Activated T-cell treated with anti-CD3 and anti-CD28 coated beads for 4 hours (primary cell): ENCODE measurements at places on chromosomes 2 and 18.

DNA sequence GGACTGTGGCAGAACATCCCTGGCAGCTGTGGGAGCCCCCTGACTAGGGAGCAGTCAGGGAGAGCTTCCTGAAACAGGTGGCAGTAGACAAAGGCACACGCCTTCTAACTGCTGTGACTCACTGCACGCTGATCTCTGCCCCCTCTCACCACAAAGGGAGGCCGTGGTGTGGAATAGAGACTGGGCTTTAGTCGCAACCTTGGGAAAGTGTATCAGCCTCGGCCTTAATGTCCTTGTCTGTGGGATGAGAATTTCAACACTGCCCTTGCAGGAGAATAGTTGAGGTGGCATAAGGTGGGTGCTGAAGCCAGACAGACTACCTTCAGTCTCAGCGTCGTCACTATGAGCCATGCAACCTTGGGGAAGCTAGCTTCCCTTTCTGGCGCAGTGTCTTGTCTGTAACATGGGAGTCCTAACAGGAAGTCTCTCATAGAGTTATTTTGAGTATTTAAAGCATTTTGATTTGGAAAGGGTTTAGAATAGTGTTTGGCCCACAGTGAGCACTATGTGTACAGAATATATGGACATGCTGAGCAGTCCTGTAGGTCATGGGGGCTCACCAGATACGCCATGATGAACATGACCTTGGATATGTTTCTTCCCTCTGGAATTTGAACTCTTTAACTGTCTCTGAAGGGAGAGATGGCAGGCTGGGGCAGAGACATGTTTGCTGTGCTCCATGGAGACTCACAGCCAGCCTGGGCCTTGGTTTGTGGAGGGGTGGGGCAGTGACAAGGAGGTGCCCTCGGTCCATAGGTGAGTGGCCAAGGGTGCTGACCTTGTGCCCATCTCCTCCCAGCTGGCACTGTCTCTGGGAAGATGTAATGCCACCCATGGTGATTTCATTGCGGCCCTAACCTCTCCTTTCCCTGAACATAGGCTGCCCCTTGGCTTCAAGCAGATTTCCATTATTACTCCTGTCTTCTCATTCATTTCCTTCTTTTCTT lies 29.5 kb upstream of the SMAD7 start:
- DNase-seq = no peak

DNA sequence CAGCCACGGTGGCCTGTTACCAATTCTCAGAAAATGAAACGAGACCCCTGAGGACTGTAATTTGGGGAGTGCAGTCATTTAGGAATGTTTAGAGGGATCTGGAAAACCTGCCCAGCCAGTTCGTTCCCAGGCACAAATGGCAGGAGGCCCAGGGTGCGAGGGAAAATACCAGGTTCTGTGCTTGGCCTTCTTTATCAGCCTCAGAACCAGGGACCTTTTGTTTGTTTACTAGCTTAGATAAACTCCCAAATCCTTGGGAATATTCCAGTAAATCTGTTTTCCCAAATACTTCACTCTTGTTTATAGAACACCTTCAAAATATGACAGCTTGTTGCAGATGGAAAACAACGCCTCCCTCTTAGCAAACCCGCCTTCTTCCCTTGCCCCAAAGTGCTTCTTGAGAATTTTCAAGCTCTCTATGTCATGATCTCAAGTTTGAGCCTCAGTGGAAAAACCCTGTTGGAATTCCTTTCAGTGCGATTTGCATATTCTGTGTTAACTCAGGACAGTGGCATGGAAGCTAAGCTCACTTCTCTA lies 400.3 kb upstream of the SMIM21 start:
- no peak for DNase-seq

DNA sequence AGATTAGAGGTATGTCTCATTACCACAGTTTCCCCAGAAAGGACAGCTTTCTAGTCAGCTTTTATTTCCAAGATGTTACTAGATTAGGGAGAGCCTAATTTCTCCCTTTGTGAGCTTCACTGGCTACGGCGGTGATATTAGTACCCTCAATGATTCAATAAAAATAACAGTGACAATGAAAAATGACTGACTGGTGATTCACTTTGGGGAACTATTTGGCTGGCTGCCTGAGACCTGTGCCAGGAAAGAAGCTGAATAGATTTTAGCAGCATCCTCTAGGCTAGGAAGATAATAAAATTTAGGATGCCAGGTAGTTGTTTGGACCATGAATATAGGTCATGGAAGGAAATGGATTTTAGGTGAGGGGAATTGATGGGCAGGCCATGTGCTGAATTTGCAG lies 178.7 kb downstream of the FMNL2 start:
- DNase-seq = no peak

- no peak for DNase-seq
These were observed 590.3 kb upstream of the CDH2 start for GRCh38 chr18:28767201-28767600.

GRCh38 chr2:39512434-39512935 lies 75.4 kb upstream of the MAP4K3 start:
- DNase-seq = no peak

- peak; percentile 57 for DNase-seq
These were observed 89.6 kb downstream of the UXS1 start for GRCh38 chr2:106104332-106105062.

- no peak for DNase-seq
These were observed 133.7 kb downstream of the COMMD1 start for GRCh38 chr2:62038975-62039771.

GRCh38 chr2:70203086-70203485 lies 12.3 kb upstream of the C2orf42 start:
- DNase-seq = no peak

DNA sequence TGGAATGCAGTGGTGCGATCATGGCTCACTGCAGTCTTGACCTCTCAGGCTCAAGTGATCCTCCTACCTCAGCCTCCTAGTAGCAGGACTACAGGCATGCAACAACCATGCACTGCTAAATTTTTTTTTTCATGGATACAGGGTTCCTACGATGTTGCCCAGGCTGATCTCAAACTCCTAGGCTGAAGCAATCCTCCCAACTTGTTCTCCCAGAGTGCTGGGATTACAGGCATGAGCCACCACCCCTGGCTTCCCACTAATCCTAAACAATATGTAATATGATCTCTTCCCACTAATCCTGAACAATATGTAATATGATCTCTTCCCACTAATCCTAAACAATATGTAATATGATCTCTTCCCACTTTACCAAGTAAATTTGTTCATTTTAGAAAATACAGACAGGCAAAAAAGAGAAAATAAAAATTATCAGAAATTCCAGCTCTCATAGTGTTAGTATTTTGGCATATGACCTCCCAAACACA lies 33.7 kb upstream of the C18orf32 start:
- DNase-seq = no peak

DNA sequence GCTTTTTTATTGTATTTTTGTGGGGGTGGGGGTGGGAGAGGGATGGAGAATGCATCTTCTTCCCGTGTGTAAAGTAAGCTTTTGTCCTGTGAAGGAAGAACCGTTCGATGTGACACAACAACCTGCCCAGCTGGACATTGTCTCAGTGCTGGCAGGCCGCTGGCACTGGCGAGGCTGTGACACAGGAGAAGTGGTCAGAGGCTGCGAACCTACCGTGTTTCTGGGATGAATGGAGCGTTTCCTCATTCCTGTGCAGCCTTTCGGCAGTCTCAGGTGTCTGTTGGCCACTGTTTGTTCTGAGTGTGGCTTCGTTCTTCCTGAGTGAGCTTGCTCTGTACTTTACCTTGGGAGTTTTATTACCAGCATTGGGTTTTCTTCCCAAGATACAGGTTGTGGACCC lies 8.0 kb downstream of the RAMP1 start:
- DNase-seq = no peak

GRCh38 chr2:193556766-193557470 lies 1362.2 kb upstream of the TMEFF2 start:
- DNase-seq = no peak

GRCh38 chr2:233037078-233037477 lies 4.6 kb downstream of the NEU2 start:
- no peak for DNase-seq

GRCh38 chr2:219650426-219651248 lies 23.2 kb downstream of the SLC4A3 start:
- no peak for DNase-seq

- DNase-seq = no peak
These were observed 69.9 kb downstream of the TRIP12 start for GRCh38 chr2:229851870-229852269.

DNA sequence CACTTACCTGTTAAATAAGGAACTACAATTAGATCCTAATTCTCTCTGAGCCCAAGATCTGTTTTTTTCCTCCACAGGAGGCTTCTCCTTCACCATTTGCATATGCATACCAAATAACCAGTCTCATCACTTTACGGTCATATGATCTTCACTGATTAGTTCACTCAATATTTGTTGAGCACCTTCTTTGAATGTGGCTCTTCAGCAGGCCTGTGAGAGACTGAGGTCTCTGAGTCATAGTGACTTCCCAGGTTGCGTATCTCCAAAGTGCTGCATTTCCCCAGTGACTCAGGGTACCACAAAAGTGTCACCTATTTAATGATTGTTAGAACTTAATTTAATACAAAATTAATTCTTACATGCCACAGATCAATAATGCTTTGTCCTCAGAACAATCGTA lies 108.8 kb upstream of the TRIB2 start:
- DNase-seq = no peak

GRCh38 chr18:904218-905090 lies at the start of gene ADCYAP1:
ADCYAP1 (plus strand) TSS chr18:904871; CDS start chr18:905387, 516 bp downstream.
- no peak for DNase-seq

DNA sequence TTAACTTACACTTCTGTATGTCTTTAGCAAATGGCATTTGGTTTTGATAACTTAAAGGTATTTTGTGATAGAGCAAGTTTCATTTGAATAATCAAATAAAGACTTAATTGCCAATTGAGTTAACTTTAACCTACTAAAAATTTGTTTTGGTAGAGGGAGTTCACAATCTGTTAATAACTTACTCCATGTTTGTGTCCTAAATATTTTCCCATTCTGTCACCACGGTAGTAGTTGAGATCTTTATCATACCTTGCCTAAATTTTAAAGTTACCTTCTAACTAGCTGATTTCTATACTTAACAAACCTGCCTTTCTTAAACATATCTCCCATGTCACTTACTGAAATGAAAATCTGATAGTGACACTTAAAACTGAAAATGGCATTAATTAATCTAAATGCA lies 127.1 kb downstream of the TMEFF2 start:
- DNase-seq = no peak

DNA sequence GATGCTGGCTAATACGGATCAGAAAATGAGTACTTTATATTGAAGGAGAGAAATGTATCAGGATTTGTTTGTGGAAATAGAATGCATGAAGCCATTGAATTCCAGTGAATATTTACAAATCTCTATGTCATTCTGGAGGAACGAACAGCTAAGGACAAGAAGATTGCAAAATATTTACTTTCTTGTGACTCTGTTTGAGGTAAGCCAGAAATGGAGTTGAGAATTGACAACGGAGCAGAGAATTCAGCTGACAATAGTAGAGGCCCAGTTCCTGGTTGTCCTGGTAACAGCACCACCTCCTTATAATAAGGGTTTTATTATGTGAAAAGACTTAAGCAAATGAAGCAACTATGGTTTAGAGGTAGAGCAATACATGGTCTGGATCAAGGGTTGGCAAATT lies 349.2 kb downstream of the ADCYAP1 start:
- no peak for DNase-seq

GRCh38 chr2:50514901-50515300 lies 517.0 kb downstream of the NRXN1 start:
- no peak for DNase-seq

DNA sequence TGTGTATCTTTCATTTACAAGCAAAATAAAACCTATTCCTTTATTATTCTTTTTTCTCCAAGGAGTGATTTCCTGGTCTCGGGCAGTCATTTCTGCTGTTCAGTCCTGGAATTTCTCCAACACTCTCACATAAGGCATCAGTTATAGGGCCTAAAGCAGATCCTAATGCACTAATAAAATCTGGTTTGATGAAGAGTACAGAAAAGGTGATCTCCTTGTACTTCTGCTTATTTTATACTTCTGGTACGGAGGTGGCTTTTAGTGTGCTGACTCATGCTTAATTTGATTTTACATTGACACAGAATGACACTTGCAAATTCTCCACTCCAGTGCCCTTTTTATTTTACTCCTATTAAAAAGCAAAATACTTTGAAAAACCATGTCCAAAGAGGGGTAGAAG lies 157.4 kb downstream of the DOK6 start:
- no peak for DNase-seq

- DNase-seq = no peak
These were observed 7.8 kb downstream of the CYP20A1 start for GRCh38 chr2:203246646-203247045.

- no peak for DNase-seq
These were observed 22.3 kb upstream of the ERICH2 start for GRCh38 chr2:170747921-170748320.

GRCh38 chr2:119820275-119820674 lies 60.6 kb downstream of the PTPN4 start:
- DNase-seq = no peak

GRCh38 chr2:96873651-96874096 lies 3.8 kb upstream of the SEMA4C start:
- no peak for DNase-seq

DNA sequence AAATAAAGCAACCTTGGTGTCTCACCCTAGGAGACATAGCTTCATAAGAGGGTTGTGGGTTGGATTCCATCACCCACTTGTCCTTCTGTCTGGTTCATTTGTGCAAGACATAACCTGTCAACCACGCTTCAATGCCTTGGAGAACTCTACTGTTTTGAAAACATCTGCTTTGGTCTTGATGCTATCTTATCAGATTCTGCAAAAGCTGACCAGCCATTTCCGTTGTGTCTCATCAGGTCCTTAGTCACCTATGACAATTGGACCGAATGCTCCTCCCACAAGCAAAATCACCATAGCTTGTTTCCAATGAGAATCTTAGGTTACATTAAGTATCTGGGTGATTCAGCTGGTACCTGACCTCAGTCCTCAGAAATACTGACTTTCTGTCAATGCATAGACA lies 35.4 kb downstream of the STAT4 start:
- DNase-seq = peak; percentile 57

DNA sequence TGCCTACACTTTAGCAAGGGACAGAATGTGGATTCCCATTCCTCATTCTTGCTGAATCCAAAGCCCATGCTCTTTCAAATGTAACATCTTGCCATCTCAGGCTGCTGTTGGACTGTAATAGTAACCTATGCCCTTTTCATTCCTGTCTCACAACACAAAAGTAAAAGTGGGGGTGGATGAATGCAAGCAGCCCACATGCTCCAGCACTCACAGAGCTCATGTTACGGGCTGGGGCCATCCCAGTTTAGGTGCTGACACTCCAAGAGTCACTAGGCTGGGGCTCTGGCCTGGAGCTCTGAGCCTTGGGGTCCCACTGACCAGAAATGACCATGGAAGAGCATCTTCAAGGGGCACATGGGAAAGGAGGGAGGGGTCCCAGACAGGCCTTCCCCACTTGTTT lies 47.6 kb downstream of the CCBE1 start:
- no peak for DNase-seq

DNA sequence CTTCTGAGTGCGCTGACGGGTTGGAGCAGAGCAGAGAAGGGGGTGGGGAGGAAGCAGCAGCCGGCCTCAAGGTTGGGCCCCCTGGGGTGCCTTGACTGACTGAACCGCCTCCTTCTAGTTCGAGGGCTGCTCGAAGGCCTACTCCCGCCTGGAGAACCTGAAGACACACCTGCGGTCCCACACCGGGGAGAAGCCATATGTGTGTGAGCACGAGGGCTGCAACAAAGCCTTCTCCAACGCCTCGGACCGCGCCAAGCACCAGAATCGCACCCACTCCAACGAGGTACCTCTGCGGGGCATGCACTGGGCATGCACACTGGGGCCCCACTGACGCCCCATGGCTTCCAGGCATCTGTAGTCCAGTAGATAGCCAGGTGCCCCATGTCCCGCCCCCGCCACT lies 246.9 kb downstream of the GLI2 start:
- DNase-seq = no peak

GRCh38 chr2:69103419-69103818 lies 90.4 kb downstream of the ANTXR1 start:
- DNase-seq = no peak
